ENCODE measurements at places on chromosomes 5 and 9.

GRCh38 chr5:10854506-10855277, 93.7 kb upstream of the DAP start:
- DNase-seq = no peak

DNA sequence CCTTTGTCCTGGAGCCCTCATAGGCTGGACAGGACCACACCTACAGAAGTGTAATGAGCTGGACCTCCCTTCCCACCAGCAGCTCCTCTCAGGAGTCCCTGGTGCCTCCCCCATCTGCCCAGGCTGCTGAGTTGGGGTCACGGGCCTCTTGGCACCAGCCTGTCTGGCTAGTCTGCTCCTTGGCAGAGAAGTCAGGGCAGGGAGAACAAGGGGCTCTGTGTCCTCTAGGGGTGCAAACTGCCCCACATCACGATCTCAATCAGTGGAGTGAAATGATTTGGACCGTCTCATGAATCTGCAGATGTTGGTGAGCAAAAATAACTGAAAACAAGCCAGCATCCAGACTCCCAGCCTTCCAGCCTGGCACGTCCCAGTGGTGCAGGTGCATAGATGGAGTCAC, 14.9 kb upstream of the GFPT2 start:
- no peak for DNase-seq

- no peak for DNase-seq
Observed at GRCh38 chr5:148660346-148660660, 6.0 kb upstream of the HTR4 start.

DNA sequence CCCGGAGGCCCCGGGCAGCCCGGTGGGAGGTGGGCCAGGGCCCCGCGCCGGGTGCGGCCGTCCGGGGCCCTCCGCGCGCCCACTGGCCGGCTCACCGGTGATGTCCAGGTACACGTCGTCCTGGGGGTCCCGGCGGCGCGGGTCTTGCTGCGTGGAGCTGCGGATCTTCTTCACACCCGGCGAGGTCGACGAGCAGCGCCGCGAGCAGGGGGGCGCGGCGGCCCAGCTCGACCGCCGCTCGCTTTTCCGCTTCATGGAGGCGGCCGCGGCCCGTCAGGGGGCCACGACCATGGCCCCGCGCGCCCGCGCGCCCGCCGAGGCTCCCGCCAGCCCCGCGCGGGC, 548 bp downstream of the CDC14B start:
- no peak for DNase-seq

GRCh38 chr9:61634192-61634591, 444.4 kb downstream of the SPATA31A7 start:
- no peak for DNase-seq

DNA sequence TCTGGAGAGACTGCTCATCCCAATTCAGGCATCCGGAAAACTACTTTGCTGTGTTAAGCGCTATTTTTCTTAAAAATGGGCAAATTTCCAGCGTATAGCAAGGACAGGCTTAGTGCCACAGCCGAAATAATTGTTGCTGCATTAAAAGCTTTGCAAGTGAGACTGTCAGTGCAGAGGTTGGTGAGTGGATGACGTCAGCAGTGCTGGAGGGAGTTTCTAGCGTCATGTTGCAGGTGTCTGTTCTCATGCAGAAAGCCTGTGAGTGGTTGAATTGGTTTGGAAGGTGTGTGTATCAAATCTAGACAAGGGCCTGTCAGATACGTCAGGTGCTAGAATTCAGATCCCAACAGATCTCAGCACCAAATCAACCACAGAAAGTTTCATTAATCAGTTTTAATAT, 204.4 kb downstream of the TRIO start:
- no peak for DNase-seq

DNA sequence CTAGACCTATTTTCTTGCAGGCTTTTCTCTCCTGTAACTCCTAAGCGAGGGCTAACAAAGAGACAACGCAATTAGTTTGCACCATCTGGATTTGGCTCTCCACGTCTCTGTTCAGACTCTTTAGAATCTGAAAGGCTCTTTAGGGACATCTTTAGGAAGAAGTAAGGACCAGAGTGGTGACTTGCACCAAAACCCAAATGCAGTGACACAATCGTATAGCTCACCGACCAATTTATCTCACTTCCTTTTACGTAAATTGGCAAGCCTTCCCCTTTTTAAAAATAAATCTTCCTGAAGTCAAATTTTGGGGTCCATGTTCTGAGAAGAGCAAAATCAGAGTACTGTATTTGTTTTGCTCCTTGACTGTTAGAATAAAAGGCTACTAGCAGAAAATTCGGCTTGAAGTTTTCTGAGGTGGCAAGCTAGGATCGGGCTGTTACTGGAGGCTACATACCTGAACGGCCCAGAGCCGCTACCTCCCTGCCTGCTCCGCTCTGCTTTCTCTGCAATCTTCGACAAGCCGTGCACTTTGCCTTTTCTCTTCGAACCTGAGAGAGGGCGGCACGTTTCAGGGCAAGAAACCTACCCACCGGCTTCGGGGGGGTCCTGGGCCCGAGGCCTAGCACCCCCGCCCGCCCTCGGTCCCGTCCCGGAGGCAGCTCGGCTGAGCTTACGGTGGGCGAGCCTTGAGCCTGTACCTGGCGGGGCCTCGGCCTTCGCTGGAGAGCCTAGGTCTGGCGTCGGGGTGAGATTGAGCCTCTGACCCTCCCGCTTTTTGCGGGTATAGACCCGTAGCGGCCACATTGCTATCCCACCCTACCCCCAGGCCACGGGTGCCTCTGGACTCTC, 537 bp downstream of the MEIKIN start:
- DNase-seq = no peak

DNA sequence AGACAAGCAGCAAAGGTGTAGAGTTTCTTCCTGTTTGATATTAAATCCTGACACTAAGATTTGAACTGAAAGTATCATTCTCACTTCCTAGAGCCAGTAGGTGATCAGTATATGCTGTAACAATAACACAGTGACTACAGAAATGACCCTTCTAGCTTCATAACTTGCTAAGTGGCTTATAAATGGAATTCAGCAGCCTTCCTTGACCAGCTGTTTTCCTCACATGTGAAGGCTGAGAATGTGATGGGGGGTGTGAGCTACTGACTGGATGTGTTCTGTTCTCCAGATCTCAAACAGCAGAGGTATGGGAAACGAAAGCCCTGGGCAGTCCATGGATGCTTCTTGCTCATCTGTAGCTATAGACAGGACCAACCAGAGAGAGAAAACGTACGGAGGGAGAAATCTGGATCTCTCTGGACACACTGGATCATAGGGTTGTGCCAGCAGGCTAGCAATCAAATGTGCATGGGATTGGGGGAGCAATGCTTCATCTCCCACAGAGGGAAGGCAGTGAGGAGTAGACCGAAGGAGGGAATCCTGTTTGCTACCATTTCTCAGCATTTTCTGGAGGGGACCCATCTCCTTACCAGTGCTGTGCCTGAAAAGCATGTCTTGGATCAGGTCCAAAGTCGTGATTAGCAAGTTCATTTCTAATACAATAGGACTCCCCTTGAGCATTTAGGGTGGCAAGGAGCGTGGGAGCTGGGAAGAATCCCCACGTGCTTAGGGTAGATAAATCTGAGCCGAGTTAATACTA, 39.4 kb downstream of the TNFAIP8 start:
- DNase-seq = no peak

DNA sequence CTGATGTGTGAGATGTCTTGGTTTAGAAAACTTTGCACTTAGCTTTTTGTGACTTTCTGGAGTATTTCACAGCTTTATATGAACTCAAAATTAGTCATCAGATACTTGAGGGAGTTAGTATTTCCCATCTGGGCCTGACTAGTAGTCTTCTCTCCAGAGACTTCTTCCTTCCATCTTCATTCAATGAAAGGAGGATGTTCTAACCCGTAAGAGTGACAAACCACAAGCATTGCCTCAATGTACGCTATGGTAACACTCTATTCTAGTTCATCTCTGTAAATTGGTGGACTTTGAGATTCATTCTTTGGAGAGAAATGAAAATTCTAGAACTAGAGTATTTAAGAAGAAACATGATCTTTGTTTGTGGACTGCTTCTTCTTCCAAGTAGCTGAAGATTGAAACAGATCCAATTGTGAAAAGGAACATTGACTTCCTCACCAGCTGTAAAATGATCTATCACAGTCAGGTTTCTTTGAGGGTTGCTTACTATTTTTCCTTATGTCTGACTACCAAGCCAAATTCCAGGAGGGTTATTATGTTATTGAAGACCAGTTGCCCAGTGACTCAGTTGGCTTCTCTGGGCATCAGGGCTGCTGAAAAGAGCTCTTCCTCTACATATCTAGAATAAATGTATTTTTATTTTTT, 157.6 kb downstream of the SLC12A2 start:
- no peak for DNase-seq

DNA sequence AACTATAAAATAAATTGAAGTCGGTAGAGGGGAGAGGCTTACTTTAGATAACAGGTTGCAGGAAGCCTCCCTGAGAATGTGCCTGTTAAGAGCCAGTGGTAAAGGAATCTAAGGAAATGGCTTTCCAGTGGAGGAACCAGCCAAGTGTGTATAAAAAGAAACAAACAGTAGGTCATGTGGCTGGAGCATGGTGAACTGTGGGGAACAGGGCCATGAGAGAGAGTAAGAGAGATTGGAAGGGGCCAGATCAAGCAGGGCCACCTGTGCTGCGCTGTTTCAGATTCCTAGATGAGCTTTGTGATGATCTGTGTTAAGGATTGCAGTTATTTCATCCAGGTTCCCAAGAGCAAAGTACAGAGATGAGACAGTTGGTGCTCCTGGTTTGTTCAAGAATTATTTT, 152.7 kb upstream of the SGCD start:
- DNase-seq = no peak

DNA sequence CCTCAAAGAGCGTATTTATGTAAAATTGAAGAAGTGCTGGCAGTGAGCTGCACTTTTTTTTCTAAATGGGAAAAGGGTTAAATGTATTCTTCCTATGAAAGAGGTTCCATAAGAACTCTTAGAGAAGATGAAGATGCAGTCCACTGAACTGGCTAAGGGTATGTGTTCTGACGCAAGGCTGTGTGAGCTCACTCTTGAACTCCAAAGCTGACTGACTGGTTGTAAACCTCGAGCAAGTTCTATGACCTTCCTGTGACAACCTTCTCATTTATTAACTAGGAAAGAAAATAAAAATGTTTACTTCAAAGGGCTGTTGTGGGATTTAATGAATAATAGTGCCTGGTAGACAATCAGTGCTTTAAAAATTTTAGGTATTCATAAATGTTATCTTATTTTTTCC, 46.7 kb downstream of the POC5 start:
- no peak for DNase-seq

GRCh38 chr5:51159164-51159563, 224.1 kb upstream of the ISL1 start:
- DNase-seq = no peak

GRCh38 chr5:149152317-149152746, 11.0 kb downstream of the ABLIM3 start:
- no peak for DNase-seq

DNA sequence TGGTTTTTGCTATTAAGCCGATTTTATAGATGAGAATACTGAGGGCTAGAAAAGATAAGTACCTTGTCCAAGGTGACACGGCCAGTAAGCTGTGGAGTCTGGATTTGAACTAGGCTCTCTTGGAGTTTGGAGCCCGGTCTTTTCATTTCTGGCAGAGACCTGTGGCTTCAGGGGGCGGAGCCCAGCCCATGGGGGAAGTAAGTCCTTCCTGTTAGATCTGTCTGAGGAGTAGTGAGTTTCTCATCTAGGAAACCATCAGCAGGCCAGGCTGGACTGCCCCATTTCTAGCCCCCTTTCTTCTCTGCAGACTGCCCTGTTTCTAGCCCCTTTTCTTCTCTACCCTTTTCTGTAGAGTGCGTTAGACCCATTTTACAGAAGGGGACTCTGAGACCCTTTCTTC, 521 bp upstream of the PTGS1 start:
- DNase-seq = no peak

- no peak for DNase-seq
Observed at GRCh38 chr5:66558560-66558959, 37.6 kb upstream of the MAST4 start.

- DNase-seq = no peak
Observed at GRCh38 chr9:127523312-127523851, 72.1 kb downstream of the LRSAM1 start.

GRCh38 chr5:163915481-163915961, 410.1 kb downstream of the MAT2B start:
- no peak for DNase-seq

DNA sequence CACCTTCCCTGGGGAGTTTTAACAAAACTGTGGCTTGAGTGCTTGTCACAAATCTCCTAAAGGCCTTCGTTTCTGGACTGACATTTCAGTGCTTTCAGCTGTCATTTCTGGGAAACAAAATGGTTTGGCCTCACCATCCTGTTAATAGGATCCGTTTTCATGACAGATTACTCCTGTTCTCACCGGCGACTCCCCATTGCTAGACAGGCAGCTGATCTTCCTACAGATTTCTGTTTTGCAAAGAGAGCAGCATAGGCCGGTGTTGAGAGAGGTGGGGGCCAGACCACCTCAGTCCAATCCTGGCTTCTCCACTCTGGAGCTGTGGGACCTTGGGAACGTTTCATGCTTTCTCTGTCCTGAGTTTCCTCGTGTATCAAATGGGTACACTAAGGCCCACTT, 75.5 kb upstream of the OTULINL start:
- no peak for DNase-seq

DNA sequence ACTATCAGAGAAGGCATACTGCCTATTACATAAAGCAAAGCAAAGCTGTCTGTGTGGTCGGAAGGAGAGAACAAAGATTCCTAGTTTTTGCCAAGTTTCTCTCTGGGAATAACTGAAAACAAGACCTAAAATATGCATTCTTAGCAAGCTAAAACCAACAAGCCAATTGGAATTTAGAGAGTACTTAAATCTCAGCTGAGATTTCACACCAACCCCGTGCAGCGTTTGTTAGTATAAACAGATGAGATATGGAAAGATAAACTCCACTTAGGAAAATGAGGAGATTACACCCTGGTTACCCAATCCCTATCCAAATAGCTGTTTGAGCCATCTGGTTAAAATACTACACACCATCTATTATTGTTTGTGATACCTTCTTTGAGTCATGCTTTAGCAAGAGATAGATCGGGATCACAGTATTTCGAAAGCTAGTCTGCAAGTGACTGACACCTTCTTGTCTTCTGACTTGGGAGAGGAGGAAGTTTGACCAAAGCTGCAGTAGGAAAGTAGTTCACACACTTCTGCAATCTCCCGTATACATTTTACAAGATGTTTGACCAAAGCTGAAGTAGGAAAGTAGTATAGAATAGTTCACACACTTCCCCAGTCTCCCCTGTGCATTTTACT, 18.2 kb downstream of the FAF2 start:
- no peak for DNase-seq

DNA sequence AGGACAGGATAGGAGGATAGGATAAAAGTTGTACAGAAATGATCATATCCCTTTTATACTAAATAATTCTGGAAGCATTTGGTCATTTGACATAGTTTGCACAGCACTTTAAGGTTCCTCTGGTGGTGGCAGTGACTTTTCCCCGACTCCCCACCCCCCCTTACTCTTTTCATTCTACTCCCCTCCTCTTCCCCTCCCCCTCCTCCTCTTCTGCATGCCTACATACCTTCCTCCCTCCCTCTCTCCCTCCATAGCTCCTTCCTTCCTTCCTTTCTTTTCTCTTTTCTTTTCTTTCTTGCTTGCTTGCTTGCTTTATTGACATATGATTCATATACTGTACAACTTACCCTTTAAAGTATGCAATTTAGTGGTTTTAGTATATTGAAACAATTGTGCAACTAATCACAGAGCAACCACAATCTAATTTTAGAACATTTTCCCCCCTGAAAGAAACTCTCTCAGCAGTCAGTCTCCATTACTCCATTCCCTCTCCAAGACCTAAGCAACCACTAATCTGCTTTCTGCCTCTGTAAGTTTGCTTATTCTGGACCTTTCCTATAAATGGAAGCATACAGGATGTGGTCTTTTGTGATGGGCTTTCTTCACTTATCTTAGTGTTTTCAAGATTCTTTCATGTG, 159.0 kb downstream of the HACD4 start:
- DNase-seq = no peak

Measured in activated CD8-positive, alpha-beta memory T cell treated with anti-CD3 and anti-CD28 coated beads for 1 hour (primary cell).